ENCODE measurements at places on chromosomes 16 and 17.

DNA sequence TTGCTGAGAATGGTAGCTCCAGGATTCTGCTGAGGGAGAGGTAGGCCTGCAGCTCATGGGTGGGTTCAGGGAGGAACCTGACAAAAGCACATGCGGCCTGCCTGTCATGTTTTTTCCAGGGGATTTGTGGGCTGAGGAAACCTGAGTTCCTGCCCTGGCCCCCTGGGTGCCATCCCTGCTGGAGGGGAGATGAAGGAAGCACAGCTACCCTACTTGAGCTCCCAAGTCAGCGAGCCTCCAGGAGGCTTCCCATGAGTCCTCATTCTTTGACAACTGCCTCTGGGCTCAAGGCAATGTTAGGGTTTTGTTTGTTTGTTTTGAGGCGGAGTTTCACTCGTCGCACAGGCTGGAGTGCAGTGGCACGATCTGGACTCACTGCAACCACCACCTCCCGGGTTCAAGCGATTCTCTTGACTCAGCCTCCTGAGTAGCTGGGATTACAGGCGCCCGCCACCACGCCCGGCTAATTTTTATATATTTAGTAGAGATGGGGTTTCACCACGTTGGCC, 12.1 kb upstream of the FLYWCH1 start:
- DNase-seq, result no peak

GRCh38 chr17:29642171-29642611, 19.5 kb upstream of the CORO6 start:
- DNase-seq, result no peak

DNA sequence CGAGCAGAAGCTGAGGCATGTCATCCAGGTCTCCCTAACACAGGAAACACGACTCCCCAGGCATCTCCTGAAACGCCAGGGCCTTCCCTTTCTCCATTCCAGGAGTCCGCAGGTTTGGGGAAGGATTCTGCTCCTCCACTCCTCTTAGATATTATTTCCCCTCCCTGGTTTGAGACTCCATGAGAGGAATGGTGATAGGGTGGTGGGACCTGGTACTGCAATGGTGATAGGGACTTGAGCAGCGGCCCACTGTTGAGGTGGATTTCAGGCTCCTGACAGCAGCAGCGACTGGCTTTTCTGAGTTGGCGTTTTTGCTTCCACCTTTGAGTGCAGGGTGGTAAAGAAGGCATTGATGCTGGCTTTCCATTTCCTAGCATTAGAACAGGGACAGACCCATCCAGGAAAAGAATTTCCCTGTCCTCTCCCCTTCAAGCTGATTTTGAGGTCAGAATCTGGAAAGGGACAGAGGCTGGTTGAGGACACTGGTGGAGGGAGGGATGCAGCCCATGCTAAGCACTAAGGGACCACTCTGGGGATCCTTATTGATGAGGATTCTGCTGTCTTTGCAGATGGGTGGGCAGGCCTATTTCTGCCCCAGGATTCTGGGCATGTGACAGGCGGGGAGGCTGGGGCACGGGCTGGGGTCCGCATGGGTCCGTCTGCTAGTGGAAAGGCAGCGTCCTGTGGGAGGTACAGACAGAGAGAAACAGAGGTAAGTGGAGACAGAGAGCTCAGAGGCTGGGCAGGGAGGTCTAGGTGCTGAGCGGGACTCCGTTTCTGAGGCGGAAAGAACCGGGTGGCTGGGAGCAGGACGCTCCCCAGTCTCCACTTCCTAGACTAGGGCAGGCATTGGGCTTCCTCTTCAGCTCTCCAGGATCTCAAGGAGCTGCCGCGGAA, 1.3 kb upstream of the TBX4 start:
- no peak for DNase-seq

- no peak for DNase-seq
Measured at GRCh38 chr17:47324224-47325020, 667 bp downstream of the EFCAB13 start.

GRCh38 chr17:82215095-82215971, 2.7 kb upstream of the CCDC57 start:
- DNase-seq, result no peak

DNA sequence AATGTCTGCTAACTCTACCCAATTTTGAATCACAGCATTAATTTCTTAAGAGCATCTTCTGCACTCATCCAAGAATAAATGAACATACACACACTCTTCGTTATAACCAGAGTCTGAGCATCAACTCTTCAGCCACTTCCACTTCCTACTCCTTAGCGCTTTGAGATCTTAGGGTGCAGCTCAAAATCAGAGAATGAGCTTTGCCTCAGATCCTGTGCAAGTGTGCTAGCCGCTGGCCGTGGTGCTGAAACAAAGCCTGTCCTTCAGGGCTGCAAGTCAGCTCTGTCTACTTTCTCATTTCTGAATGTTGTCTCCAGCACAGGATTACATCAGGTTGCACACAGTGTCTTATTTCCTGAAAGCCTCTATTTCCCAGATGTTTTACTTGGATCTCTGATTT, 165.4 kb downstream of the AIPL1 start:
- no peak for DNase-seq

Measured in dorsolateral prefrontal cortex (tissue), 122 donors.